Brain (organoid and tissue), 16 donors: ENCODE measurements at places on chromosomes 5 and 9. TPM values are rescaled to one million over a fixed set of nuclear protein-coding genes. Genes with fewer than 3 reads are reported as not detected.

- DNase-seq, result no peak
Observed at GRCh38 chr9:138094028-138094427, 216.4 kb downstream of the CACNA1B start.

GRCh38 chr5:65874241-65874640 is 52.1 kb upstream of the ERBIN start:
- no peak for DNase-seq

GRCh38 chr9:22030101-22030598 is 21.0 kb upstream of the CDKN2B start:
- no peak for DNase-seq

DNA sequence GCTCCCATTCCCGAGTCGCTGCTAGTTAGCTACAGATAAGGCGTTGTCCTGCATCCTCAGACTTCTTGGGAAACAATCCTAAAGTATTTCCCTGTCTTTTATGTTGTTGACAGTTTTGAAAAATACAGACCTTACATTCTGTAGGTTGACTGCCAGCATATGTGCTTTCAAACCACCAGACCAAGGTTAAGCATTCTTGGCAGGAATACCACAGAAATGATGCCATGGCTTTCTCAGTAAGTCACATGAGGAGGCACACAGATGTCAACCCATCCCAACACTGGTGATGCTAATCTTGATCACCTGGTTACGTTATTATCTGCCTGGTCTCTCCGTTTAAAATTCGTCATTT is 871 bp downstream of the GLE1 start:
- DNase-seq, result no peak

DNA sequence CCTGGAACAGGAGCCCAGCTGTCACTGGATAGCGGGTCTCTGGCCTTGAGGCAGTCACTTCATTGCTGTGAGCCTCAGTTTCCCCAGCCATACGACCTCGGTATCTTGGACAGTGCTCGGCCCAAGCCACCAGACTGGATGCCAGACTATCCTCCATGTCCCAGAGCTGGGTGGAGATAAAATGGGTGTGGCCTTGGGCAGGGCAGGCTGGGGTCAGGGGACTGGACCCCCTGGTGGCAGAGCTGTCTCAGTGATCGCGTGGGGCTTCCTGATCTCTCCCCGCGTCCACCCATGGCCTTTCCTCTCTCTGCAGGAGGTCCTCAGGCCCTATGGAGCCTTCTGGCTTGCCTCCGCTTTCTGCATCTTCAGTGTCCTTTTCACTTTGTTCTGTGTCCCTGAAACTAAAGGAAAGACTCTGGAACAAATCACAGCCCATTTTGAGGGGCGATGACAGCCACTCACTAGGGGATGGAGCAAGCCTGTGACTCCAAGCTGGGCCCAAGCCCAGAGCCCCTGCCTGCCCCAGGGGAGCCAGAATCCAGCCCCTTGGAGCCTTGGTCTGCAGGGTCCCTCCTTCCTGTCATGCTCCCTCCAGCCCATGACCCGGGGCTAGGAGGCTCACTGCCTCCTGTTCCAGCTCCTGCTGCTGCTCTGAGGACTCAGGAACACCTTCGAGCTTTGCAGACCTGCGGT is 10.0 kb downstream of the SLC2A8 start:
- DNase-seq, result no peak

DNA sequence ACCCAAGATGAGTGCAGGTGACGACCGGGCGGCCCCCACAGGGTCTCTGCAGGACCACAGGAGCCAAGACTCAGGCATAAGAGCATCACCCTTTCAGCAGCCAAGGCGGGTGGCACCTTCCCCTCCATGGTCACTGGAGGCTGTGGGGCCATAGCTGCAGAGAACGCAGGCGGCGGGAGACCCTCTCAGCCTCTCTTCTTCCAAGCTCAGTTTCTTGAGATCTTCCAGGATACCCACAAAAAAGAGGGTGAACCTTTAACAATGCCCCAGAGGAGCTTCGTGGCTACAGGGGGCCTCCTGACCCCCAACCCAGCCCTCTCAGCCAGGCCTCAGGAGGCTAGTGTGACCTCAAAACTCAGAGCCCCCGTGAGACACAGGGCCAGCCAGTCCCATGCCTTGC is 5.8 kb upstream of the TBC1D9B start:
- no peak for DNase-seq

DNA sequence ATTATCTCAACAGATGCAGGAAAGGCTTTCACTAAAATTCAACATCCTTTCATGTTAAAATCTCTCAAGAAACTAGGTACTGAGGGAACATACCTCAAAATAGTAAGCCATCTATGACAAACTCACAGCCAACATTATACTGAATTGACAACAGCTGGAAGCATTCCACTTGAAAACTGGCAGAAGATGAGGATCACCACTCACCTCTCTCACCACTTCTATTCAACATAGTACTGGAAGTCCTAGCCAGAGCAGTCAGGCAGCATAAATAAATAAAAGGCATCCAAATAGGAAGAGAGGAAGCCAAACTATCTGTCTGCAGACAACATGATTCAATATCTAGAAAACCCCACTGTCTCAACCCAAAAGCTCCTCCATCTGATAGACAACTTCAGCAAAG is 203.6 kb upstream of the GRAMD2B start:
- DNase-seq, result no peak

- DNase-seq, result no peak
Observed at GRCh38 chr5:6461793-6462650, 13.4 kb downstream of the UBE2QL1 start.

GRCh38 chr9:19233344-19233743 is 2.9 kb downstream of the DENND4C start:
- DNase-seq, result no peak

- no peak for DNase-seq
Observed at GRCh38 chr5:143495110-143495509, 91.6 kb upstream of the NR3C1 start.

- no peak for DNase-seq
Observed at GRCh38 chr5:115500225-115500624, 44.4 kb downstream of the FEM1C start.

GRCh38 chr9:92010705-92011536 is 60.9 kb upstream of the ROR2 start:
- no peak for DNase-seq

- no peak for DNase-seq
Observed at GRCh38 chr9:112421771-112422222, 41.9 kb downstream of the HSDL2 start.

GRCh38 chr5:138789771-138790242 is 36.6 kb downstream of the CTNNA1 start:
- DNase-seq, result no peak

The TMEM215 gene
- not detected for polyA plus RNA-seq

The OBP2B gene
- not detected for polyA plus RNA-seq

The PLAC8L1 gene
- polyA plus RNA-seq, result not detected

The OR1L1 gene
- not detected for polyA plus RNA-seq

The LCN12 gene
- 1.8 TPM for polyA plus RNA-seq

The SLC44A1 gene
- polyA plus RNA-seq, result 92.3 TPM

The EQTN gene
- not detected for polyA plus RNA-seq

The PCDHGA5 gene
- polyA plus RNA-seq, result 1.0 TPM

The PLPPR1 gene
- 7.1 TPM for polyA plus RNA-seq

The CDH6 gene
- 1.9 TPM for polyA plus RNA-seq

The LCN1 gene
- not detected for polyA plus RNA-seq
